Neural crest cell (in vitro differentiated cells): ENCODE measurements at places on chromosomes 11 and 22.

DNA sequence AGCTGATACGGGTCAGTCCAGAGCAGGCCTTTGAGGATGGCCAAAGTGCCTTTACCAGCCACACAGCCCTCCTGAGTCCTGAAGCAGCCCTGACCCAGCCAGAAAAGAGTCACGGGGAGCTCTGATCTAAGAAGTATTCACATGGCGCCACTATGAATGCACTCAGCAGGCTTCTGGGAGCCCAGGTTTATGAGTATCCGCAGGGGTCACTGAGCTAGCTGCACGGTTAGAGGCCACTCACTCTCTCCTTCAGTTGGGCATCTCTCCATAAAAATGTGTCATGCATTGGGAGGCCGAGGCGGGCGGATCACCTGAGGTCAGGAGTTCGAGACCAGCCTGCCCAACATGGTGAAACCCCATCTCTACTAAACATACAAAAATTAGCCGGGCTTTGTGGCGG is 10.3 kb downstream of the KIAA1671 start:
- DNase-seq, result no peak

- no peak for DNase-seq
Measured at GRCh38 chr11:44067266-44067665, 1.2 kb downstream of the ACCS start.

DNA sequence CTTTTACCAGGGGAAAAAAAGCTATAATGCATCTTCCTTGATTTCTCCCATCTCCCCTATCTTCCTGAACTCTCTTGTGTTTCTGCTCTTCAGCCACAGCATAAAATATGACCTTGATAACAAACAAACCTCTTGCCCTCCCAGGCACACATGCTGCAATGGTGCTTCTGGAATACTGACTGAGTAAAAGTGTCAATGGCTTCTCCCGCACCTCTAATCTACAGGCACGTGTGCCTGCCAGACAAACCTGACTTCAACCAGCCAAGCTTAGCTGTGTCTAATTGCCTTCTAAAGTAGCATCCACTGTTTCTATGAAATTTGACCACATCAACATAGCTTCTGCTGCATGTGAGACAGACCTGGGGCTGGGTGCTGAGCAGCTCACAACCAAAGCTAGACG is 12.7 kb downstream of the OPCML start:
- DNase-seq, result no peak

GRCh38 chr11:34161812-34162492 is 56.5 kb downstream of the NAT10 start:
- no peak for DNase-seq

- DNase-seq, result no peak
Measured at GRCh38 chr11:19275496-19275895, 34.8 kb upstream of the E2F8 start.
